Activated CD4-positive, alpha-beta T cell treated with anti-CD3 and anti-CD28 coated beads, Interleukin-2, amount 10 ng/mL, durations not matched to agents 24 days and 14 days (primary cell): ENCODE measurements at places on chromosomes 7 and 10. TPM values are rescaled to one million over a fixed set of nuclear protein-coding genes. Genes with fewer than 3 reads are reported as not detected.

DNA sequence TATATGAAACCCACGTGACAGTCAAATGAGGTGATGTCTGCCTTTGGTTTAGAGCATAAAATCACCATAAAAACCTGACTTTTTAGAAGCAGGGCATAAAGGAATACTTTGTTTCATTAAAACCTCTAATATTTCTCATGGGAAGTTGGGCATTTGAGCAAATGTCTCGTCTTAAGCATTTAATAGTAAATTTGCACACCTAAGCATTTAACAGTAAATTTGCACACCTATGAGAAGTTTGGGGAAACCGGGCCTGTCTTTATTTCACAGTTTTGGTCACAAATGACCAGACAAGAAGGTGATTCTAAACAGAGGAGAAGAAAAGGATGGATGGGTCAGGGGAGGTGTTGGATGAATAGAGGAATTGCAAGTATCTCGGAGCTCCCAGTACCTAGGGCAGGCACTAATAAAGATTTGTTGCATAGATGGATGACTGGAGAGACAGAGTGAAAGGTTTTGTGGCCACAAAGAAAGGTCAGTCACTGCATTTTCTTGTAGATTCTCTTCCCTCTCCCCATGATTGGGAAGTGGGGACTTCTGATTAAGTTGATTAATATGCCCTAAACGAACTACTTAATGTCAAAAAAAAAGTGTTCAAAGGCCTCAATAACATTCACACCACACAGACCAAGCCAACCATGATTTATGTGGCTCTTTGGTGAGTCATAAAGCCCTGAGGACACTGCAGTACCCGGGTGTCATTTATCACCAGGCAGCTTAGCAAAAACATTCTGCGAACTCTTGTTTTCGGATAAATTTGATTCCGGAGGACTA lies 158.2 kb downstream of the SPAG6 start:
- no peak for DNase-seq

The GCK gene
- 1.7 and 2.0 TPM in 2 replicates for total RNA-seq

DNA sequence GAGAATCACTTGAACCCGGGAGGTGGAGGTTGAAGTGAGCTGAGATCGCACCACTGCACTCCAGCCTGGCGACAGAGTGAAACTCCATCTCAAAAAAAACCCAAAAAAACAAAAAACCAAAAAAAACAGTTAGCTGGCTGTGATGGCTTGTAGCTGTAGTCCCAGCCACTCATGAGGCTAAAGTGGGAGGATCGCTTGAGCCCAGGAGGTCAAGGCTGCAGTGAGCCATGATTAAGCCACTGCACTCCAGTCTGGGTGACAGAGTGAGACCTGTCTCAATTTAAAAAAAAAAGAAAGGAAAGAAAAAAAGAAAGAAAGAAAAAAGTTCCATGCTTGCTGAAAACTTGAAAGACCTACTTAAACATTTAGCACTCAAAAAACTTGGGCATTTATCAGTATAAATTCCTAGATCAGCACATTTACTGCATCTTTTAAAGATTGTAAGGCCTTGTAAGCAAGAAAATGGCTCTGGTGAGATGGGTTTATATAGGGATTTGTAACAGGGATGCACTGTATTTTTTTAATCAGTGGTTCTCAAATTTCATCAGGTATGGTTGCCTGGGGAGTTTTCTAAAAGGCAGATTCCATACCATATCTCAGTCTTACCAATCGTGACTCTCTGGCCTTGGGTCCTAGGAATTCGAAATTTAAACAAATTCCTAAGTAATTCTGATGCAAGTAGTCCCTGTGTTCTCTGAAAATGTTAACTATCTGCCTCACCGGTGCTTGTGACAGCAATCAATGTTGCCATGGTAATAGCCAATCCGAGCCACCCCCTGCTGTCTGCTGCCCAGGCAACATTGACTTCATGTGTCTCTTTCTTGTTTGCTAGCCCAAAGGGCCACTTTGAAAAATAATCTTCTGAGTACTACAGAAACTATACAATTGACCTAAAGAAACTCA lies 11.5 kb upstream of the NT5C2 start:
- no peak for DNase-seq

DNA sequence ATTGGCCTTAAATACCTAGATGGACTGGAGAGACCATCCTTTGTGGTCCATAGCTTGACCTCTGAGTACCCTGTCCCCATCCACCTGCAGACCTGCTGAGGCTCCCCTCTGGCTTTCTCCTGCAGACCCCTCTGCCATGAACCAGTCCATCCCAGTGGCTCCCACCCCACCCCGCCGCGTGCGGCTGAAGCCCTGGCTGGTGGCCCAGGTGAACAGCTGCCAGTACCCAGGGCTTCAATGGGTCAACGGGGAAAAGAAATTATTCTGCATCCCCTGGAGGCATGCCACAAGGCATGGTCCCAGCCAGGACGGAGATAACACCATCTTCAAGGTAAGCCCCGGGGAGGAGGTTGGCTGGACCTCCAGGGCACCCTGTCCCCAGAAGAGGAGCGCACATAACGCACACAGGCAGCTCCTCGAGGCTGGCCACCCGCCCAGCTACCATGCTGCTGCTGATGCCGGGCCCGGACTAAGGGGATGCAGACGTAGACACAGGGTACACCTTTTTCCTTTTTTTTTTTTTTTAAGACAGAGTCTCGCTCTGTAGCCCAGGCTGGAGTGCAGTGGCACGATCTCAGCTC lies 4.3 kb downstream of the IRF5 start:
- no peak for DNase-seq

- DNase-seq: no peak
Measured at GRCh38 chr7:47400001-47400400, 181.9 kb downstream of the TNS3 start.

DNA sequence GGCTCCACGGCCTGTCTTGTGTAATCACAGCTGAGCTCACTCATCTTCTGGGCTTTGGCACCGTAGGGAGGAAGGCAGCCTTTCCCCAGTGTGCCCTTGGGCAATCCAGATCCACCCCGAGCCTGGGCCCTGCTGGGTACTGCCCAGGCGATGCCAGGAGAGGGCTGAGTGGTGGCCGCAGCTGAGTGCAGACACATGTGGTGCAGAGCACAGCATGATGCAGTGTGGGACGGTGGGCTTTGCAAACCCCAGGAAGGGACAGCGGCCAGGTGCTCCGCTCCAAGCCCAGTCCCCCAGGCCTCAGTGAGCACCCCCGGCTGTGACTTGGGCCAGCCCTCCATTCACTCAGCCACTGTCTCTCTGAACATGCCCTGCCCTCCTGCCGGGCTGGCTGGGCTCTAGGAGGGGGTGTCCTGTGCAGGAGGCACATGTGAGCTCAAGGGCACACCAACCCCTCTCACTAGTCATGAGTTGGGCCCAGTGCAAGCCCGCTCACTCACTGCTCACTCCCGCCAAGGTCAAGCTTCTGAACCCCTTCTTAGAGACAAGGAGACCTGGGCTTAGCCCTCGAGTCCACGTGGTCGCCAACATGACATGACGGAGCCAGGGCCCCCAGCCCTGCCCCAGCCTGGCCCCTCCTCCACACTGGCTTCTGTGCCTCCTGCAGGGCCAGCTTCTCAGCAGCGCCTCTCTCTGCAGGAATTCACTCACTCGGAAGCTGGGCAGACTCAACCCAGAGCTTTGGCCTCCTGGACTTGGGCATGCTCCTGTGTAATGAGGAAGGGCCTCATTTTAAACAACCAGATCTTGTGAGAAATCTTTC lies 77.5 kb upstream of the INSIG1 start:
- DNase-seq: no peak

GRCh38 chr7:100374601-100375000 lies 1.3 kb downstream of the PILRA start:
- DNase-seq: no peak

DNA sequence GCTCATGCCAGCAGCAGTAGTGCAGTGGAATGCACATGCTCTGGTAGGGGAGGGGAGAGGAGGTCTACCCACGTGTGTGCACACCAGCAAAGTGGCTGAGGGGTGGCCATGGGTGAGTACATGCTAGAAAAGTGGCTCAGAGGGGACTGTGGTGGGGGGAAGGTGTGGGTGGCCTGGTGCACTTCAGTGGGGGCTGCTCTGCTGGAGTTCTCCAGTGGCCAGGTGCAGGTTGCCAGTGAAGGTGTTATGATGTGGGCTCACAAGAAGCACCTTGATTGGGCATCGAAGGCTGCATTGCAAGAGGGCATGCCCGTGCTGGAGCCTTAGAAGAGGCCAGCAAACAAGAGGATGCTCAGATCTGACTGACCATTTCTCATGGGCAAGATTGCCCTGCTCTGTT lies 613.6 kb upstream of the PHF14 start:
- DNase-seq: no peak

- DNase-seq: no peak
Measured at GRCh38 chr7:94578614-94579013, 69.0 kb downstream of the CASD1 start.

DNA sequence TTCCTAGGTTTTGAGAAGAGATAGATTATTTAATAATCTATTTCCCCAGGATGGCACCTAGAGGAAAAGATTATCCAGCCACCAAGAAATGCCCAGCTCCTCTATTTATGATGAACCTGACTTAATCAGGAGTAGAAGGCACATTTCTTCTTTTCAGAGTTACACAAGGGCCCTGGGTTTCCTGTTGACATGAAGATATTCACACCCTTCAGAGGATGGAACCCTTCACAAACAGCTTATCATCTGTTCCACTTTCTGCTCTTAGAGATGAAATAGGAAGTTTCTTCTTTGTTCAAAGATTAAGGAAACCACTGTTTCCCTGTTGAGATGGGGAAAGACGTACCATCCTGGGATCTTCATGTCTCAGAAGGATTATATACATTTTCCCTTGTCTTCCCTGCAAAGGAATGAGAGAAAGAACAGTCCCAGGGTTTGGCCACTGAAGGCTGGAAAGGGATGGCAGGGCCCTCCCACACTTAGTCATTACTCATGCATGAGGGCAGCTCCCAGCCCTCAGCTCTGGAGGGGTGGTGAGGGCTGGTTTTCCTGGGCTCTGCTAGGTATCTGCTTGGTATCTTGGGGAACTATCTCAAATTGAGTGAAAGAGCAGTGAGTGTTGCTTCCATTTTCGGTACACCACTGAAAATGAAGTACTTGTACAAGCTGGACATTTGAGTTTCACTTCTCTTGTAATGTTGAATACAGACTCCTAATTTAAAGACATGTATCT lies 64.0 kb downstream of the MTPAP start:
- no peak for DNase-seq

GRCh38 chr7:145534301-145534700 lies 582.3 kb upstream of the CNTNAP2 start:
- no peak for DNase-seq

DNA sequence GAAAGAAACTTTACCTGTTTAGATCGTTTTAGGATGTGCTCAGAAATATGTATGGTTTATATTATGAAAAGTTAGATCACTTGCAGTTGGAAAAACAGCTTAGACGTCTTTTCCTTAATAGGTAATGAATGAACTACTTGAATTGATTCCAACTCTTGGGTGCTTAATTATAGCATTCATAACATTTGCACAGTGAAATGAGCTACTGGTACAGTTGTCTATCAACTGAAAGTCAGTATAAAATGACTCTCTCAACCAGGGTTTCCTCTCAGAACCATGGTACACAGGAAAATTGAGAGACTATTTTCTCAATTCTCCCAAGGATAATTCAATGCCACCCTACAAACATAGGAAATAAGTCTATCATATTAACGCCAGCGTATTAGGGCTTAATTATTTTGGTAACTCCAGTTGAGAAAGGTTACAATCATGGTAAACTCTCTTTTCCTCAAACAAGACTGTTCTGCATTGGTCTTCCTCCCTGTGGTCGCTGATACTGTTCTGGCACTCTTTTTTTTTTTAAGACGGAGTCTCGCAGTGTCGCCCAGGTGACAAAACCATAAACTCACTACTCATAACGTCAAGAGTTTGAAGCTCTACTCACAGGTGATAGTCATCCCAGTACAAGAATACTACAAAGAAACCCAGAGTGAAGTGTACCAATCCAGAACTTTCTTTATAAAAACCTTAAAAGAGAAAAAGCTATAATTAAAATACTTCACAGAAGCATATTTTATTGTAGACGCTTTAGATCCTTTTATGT lies 2.0 kb downstream of the ANLN start:
- peak; percentile 78 for DNase-seq

The PILRA gene
- 9.8 and 11.6 TPM in 2 replicates for total RNA-seq

- DNase-seq: peak; percentile 82
Measured at GRCh38 chr7:24290004-24290641, 6.1 kb downstream of the NPY start.

DNA sequence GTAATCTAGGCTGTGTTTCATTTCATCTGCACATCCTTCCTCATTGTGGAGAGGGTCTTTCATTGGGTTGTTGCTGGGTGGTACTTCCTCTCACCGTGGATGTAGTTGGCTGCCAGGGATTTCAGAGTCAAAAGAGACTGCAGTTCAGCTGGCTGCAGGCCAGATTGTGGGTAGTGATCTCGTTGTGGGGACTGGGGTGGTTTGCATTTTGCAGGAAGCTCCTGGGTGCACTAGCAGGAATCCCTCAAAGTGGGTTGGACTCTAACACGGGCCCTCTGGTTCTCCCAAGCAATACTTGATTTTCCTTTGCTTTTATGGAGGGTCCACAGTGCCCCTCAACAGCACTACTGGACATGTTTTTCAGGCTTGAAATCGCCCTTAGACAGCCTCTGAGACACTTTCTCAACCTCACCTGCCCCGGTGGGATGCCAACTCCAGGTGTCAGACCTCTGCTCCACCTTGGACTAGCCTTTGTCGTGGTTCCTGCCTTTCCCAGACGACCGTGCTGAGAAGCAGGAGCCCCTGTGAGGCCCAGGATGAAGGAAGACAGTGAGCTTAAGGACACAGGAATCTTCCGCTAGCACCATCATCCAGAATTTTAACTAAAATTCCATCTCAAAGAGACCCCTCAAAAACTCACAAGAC lies 23.9 kb upstream of the ZNF273 start:
- DNase-seq: peak; percentile 31

DNA sequence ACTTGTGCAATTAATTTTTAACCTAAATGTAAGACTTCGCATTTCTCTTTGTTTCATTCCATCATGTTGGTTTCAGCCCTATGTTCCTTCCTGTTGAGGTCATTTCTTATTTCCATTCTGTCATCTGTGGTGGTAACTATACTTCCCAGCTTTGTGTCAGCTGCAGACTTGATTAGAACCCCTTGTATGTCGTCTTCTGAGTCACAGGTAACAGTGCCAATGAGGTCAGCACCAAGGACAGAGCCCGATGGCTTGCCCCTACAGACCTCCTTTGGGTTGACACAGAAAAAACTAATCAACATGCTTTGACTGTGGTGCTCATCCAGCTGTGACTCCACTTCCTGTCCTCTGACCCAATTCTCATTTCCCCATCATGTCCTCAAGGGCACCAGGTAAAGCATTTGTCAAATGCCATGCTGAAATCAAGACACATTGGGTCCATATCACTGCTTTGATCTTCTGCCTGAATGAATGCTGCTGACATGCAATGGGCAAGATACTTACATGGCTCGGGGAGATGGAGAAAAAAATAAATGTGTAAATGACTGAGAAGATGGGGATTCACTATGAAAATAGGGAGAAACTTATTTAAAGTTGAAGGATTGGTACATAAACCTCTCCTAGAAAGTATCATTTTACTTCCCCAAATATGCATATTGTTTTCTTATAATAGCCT lies 25.6 kb upstream of the CRTAC1 start:
- DNase-seq: peak; percentile 61

GRCh38 chr10:110861930-110862649 lies 9.6 kb upstream of the PDCD4 start:
- peak; percentile 54 for DNase-seq

GRCh38 chr10:12709000-12709401 lies 292.5 kb downstream of the CCDC3 start:
- DNase-seq: no peak
